Renal cortical epithelial cell (primary cell): ENCODE measurements at places on chromosomes 1 and 21. TPM values are rescaled to one million over a fixed set of nuclear protein-coding genes. Genes with fewer than 3 reads are reported as not detected.

GRCh38 chr21:45343891-45344290, 56.2 kb upstream of the POFUT2 start:
- no peak for DNase-seq

GRCh38 chr1:248857201-248857600, 1.7 kb downstream of the ZNF692 start:
- DNase-seq, result no peak

Gene GJA5
- 0.10 and 0.87 TPM in 2 replicates for total RNA-seq

DNA sequence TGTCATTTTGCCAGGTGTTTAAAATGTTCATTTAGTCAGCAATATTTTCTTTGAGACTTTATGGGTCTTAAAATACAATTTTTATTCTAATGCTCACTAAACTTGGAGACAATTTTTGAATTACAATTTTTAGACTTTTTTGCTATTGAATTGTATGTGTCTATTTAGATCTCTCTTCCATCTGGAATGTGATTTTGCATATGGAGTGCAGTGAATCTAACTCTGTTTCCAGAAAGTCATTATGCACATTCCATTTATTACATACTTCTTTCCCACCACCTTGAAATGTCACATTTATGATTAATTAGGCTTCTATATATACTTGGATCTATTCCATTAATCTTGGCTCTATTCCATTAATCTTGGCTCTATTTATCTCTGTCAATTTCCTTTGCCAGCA, 5.6 kb upstream of the TSPEAR start:
- no peak for DNase-seq

GRCh38 chr1:45359882-45360513, 19.8 kb upstream of the MUTYH start:
- peak; percentile 48 for DNase-seq

- no peak for DNase-seq
Measured at GRCh38 chr21:37535672-37536071, 169.1 kb downstream of the DYRK1A start.
